ENCODE measurements at places on chromosomes 1 and 21. TPM values are rescaled to one million over a fixed set of nuclear protein-coding genes. Genes with fewer than 3 reads are reported as not detected.

The GBP4 gene
- total RNA-seq: not detected

The ATP5PO gene
- total RNA-seq: 384 TPM

The MROH9 gene
- not detected for total RNA-seq

The CCDC24 gene
- 3.0 TPM for total RNA-seq

The MRPL20 gene
- total RNA-seq: 190 TPM

The LRRC71 gene
- 0.15 TPM for total RNA-seq

The IL10RB gene
- total RNA-seq: 33.3 TPM

The TTC39A gene
- 0.30 TPM for total RNA-seq

The RGS5 gene
- 1.0 TPM for total RNA-seq

Measured in bronchus fibroblast of lung (primary cell).